ENCODE measurements at places on chromosomes 11 and 22.

GRCh38 chr11:7436657-7437056 lies 48.6 kb upstream of the OLFML1 start:
- DNase-seq: no peak

DNA sequence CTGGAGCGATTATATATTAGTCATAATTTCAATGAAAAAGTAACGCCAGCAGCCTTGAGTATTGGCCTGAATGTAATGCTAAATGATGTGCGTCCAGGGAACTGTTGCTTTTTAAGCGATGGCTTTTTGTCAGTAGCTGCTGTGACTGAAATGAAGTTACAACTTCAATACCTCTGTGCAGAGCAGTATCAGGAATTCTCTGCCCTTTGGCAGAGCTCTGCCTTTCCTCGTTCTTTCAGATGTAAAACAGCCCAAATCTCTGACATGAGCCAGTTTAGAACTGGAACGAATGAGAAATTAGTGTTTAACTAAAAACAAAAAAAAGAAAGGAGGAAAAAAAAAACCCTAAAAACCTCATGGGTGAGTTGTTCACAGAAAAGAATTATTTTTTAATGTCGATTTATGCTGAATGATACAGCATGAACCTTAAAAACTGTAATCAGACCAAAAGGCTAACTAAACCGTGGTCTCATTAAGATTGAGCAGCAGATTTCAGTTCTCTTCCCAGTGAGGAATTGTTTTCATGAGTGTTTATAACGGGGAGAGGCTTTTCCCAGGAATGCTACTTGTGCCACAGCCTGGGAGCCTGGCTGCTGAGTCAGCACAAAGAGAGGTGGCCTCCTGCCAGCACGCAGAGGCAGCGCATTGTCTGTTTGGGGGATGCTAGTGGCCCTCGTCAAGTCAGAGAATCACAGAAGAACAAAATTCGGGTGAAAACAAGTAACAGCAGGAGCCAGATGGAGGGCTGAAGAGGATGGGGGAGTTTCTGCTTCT lies 146.2 kb upstream of the RASSF10 start:
- DNase-seq: no peak

GRCh38 chr22:19398206-19398605 lies 33.3 kb downstream of the HIRA start:
- no peak for DNase-seq

GRCh38 chr11:62186195-62186594 lies 3.8 kb upstream of the SCGB1D1 start:
- DNase-seq: no peak

DNA sequence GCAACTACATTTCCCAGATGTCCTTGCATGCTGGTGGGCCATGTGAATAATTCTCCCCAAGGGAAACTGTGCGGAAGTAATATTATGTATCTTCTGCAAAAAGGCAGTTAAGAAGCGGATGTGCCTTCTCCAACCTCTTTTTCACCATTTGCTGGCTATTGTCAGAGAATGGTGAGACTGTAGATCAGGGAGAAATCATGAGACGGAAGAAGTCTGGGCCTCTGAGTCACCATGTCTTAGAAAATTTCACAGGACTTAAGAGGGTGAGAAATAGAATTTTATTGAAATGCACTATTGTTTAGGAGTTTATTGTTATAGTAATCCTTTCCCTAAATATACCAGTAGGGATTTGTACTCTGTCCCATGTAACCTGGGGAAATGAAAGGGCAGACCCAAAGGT lies 298.7 kb upstream of the ZC3H12C start:
- no peak for DNase-seq

GRCh38 chr11:12421386-12421785 lies 44.0 kb downstream of the PARVA start:
- no peak for DNase-seq

- DNase-seq: peak; percentile 83
These were observed 2.7 kb upstream of the CDC42BPG start for GRCh38 chr11:64846998-64847666.

GRCh38 chr11:117096201-117096991 lies 1.8 kb downstream of the SIK3 start:
- DNase-seq: no peak

DNA sequence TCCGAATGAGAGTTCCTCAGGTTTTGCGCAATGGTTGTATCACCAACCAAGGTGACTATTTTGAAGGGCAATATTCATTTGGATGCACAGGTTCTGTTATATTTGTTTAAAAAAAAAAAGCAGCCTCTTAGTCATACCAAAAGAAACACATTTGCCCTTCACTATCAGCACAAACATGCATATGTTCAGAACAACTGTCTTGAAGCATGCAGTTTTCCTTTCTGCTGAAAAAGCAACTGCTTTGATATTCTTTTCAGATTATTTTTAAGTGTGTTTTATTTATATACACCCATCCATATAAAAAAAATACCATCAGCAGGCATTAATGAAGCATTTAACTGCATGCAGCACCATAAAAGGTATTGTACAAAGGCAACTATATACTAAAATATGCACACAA lies 67.8 kb downstream of the RBFOX2 start:
- no peak for DNase-seq

- DNase-seq: no peak
These were observed 39.4 kb downstream of the MOV10L1 start for GRCh38 chr22:50129121-50129736.

DNA sequence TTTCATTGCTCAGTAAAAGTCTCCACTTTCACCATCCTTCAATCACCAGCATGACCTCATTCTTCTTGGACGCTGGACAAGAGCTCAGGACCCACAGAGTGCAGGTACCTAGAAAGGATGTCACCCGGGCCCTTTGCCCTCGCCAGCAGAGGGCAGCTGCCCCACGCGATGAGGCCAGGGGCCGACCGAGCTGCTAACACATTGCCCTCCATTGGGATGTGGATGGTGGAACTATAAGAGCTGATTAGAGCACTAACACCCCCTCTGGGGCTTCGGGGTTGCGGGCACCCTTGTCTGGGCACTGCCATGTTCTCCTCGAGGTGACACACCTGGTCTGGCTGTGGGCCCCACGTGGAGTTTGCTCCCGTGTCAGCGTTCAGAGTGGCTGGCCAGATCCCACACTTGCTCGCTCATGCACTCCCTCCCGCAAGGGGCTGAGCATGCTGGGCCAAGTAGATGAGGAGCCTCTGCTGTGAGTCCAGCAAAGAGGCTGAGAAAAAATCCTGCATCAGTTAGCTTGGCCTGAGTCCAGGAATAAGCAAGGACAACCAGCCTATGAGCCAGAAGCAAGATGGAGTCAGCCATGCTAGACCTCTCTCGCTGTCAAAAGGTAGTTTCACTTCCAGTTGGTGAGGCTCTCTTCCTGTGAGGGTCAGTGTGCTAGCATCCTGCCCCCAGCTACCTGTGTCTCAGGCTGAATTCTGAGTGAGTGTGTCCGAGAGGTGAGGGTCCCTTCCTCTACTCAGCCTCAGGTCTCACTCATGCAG lies 9.8 kb downstream of the KRTAP5-6 start:
- DNase-seq: no peak

GRCh38 chr11:72924568-72925190 lies 110.5 kb downstream of the ATG16L2 start:
- no peak for DNase-seq

GRCh38 chr11:16114431-16114830 lies 241.9 kb downstream of the SOX6 start:
- DNase-seq: no peak

DNA sequence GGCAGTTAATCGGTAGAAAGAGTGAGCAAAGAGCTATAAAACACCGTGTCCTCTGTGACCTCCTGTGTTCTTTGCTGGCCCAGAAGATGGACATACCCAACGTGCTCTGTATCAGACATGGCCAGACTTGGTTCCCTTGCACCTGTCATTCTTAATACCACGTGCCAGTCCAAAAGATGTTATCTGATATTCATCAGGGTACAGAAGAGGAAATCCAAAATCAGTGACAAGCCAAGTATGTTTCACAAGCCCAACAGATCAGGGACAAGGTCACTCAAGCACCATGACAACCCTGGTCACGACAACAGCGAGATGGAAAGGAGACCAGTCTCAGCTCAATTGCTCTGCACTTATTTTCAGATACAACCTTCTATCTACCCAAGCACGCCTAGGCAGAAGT lies 3.4 kb downstream of the LRP4 start:
- no peak for DNase-seq

DNA sequence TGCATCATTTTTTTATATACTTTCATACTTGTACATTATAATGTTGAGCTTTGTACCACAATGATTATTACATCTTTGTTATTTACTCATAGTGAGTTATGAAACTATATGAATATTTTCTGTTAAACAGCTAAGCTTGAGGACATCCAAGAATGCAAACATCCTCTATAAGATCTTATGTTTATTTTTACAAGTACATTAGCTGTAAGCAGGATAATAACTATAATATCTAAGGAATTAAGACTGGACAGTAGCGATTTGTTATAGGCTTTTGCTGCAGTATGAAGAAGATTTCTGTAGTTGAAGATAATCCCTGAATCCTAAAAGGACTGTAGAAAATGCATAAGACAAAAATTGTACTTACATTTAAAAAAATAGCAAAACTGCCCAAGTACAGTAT lies 176.0 kb downstream of the METTL15 start:
- DNase-seq: no peak

DNA sequence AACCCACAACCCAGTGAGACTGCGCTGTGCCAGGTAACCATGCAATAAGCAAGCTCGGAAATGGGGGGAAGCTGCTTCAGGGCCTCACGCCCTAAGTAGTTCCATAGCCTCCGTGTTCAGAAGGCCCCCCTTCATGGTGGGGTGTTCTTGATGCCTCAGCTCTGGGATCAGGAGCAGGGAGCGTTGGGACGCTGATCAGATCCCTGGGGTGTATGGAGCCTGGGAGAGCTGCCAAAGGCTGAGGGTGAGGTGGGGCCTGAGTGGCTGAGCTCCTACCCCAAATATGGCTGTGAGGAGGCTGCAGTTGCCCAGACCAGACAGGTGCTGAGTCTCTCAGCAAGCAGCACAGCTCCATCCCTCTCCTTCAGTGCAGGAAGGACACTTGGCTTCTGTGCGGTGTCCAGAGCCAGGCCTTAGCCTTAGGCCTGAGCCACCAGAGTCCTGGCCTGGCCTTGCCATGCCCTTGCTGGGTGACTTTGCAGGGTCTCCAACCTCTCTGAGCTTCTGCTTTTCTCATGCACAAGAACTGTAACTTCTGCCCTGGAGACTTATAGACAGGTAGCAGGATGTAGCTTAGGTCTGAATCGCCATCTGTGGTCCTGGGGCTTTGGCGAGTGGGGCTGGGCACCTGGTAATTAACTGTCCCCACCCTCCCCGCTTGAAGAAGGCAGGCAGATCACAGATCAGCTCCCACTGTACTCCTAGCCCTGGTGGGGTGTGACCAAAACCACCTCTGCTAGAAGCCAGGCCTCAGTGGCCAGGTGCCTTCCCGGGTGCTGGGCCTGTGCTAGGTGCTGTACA lies 5.3 kb downstream of the MMP11 start:
- no peak for DNase-seq

DNA sequence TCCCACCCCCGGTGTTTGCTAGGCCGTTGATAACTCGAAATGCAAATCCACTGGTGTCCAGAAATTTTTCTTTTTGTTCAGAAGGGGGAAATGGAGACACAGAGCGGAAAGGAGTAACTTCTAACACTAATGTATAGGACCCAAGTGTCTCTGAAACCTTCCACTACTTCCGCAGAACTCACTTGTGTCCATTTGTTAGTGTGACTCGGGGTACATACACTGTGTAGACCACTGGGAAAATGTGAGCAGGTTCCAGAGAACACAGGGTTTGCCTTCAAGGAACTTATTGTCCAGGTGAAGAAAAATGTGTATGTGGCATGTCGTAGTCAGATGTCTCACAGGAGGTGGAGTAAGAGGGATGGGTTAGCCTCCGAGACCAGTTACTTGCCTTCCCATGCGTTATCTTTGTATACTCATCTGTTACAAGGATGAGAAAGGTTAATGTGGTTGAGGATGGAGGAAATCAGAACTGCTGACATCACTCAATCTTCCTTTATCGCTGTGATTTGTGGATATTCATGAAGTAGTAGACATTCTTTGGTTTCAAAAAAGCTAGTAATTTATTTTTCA lies 857 bp downstream of the ARCN1 start:
- no peak for DNase-seq

DNA sequence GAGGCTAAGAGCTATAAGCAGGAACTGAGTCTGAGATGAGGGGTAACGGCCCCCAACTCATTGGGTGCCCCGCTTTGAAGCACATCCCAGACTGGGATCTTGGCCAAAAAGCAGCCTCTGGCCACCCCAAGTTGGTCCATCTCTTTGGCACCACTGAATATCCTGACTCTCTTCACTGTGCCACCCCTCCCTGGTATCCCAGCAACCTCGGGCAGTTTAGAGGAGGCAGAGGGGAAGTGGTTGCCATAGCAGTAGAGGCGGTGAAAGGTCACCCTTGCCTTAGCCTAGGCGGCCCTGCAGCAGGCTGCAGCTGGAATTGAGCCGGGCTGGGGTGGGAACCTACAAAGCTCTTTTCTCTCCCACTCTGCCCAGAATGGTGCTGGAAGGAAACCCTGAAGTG lies 1.1 kb downstream of the PELI3 start:
- no peak for DNase-seq

DNA sequence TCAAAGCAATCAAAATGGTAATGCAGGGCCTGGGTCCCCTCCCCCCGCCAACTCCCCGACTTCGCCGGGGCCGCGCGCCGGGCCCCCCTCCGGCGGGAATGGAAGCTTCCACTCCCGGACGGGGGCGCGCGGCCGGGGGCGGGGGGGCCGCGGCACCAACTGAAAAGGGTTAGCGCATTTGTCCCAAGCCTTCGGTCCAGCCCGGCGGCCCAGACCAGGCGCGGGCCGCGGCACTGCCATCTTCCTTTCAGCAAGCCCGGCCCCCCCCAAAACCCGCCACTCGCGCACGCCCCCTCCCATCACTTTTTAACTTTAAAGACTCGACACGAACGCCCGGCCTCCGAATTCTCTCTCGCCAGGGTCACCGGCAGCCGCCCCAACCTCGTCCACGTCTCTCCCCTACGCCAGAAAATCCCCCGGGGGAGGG lies 2.8 kb downstream of the PHF21B start:
- DNase-seq: no peak

GRCh38 chr22:28381429-28382167 lies 298.0 kb downstream of the TTC28 start:
- DNase-seq: no peak

- no peak for DNase-seq
These were observed 106.2 kb downstream of the PKNOX2 start for GRCh38 chr11:125270711-125271110.

DNA sequence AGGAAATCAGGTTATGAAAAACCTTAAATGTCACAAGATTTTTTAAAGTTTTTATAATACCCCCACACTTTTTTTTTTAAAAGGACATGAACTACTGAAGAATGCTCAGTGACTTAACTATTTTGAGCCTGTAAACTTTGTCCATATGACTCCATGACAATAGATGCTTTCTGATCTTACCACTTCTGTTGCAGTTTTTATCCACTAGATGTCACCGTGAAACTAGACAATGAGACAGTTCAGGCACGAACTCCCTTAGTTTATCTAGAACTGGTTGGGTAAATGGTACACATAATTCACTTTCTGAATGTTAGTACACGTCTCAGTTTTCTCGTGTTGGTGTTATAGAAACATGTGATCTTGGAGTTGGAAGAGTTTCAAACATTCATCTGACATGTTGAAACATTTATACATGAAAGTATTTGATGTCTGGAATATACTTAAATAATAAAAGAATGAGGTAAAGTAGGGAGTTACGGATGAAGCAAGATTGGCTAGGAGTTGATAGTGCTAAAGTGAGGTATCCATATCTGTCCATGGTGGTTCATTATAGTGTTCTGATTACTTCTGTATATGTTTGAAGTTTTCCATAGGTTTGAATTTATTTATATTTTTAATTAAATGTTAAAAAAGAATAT lies 8.1 kb downstream of the CCDC15 start:
- no peak for DNase-seq

GRCh38 chr22:41364955-41365354 lies 16.8 kb upstream of the TEF start:
- no peak for DNase-seq
